ENCODE measurements at places on chromosomes 7 and 10.

DNA sequence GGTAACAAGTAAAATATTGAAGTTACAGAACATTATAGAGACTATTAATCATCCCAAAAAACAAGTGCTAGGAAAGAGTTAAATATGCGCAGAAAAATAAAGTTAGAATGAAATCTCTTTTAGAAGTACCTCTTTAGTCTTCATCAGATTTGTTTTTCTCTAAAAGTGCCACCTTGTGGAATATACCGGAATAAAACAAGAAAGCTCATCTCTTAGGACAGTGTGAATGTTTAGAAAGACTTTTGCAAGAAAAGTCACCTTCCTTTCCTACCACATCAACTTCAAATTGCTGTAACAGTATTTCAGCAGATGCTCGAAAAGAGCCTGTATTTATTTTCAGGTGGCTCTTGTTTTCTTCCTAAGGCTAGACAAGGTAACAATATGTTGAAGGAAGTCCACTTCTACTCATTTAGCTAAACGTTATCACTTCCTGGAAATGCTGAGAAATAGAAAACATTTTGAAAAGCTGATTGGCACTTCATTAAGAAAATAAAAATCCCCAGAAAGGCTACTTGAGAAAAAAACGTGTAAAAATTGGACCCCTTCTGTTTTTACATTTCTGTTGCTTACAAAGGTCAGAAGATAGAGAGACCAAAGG is 19.8 kb upstream of the FAM133B start:
- peak; percentile 33 for DNase-seq

- no peak for DNase-seq
These were observed 223.1 kb upstream of the FZD1 start for GRCh38 chr7:91041141-91041540.

DNA sequence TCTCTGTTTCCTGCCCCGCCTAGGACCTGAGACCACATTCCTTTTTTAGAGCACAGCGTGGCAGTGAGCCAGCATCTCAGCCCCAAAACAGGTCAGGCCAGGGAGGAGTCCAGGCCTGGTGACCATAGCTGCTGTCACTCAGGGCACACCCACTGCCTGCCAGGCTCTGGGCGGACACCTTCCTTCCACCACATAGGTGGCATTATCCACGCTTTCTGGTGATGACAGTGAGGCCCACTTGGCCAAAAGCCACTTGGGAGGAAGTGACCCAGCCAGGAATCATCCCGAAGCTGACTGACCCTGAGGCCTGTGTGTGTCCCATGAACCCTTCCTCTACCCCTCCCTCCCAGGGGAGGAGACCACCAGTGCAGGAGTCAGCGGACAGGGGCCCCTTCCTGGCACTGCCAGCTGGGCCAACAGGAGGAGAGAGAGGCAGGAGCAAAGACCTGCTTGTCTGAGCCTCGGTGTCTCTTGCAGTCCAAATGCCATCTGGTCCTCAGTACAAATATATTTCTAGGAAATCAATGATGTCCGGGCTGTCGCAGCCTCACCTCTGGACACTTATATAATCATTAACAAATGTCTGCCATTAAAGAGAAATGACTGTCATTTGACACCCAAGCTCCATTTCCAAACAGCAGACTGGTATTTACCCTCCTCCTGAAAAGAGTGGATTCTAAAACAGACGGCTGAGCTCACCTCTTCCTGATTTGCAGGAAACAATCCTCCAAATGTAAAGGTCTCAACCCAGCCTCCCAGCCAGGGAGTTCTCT is 63.0 kb downstream of the ABRAXAS2 start:
- DNase-seq = no peak

DNA sequence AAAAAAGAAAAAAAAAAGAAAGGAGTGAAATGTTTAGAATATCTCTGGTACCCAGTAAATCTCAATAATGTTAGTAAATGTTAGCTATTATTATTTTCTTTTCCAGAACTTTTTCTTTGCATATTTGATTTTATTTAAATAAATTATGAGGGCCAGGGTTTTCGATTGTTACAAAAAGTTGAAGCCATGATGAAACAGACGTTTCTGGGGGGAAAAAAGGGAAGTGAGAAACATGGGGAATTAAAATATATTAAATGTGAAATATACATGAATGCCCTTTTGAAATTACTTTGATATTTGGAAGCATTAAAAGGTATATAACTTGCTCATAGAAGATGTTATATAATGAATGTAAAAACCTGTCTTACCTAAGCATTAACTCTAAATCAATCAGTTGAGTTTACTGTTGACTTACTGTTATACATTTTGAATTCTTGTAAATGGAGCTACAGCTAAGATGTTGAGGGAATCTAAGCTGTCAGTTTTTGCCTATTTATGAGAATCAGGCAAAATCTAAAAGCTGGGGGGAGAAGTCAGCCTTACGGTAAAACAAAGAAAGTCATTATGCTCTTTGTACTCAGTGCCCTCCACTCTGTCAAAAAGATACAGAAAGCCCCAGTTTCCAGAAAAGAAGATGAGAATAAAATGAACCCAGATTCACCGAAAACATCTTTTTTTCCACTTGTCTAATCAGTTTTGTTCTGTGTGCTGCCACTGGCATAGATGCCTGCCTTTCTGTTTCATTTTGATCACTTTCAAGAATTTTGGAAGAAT is 30.0 kb upstream of the KDM7A start:
- peak; percentile 29 for DNase-seq

GRCh38 chr7:45718464-45719330 is 144.5 kb downstream of the ADCY1 start:
- no peak for DNase-seq

DNA sequence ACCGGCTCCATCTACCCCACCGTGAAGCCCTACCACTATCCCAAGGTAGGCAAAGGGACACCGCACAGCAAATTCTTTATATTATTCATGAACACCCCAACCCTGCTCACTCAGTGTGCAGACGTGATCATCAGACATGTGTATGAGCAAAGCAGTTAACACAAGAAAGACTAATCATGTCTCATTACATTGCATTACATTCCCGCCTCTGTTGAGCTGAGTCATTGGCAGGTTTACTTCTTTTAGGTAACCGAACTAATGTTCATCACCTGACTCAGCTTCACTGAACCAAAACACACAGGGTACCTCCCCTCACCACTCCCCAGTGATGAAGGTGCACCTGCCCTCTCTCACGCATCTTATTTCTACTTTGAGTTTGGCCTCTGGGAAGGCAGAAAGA is 233.4 kb downstream of the PAXIP1 start:
- no peak for DNase-seq

GRCh38 chr10:103933557-103934121 is 15.7 kb upstream of the STN1 start:
- DNase-seq = no peak

GRCh38 chr7:70669854-70670253 is 462.1 kb upstream of the GALNT17 start:
- DNase-seq = no peak

- no peak for DNase-seq
These were observed 7.4 kb downstream of the AVPI1 start for GRCh38 chr10:97679594-97679993.
